Anterior cingulate cortex (tissue), 58 donors: ENCODE measurements at places on chromosomes 3 and 15.

DNA sequence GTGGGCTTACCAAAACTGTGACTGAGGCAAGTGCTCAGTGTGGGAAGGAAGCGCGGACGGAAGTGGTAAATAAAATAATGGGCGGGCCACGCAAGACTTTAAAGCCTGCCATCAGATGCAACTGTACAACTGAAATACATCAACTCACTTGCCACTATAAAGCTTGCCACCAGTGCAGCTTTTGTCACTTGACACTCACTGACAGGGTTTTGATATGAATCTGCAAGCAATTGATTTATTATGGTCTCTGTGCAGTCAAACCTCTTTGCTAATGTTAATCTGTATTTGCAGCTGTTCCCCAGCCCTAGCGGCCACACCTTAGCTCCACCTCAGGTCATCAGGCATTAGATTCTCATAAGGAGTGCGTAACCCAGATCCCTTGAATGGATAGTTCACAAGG lies 2.3 kb upstream of the GFM1 start:
- no peak for DNase-seq

GRCh38 chr3:196207833-196208607 lies 3.2 kb downstream of the ZDHHC19 start:
- DNase-seq = no peak

- DNase-seq = no peak
Measured at GRCh38 chr15:31271711-31272557, 54.7 kb upstream of the KLF13 start.

DNA sequence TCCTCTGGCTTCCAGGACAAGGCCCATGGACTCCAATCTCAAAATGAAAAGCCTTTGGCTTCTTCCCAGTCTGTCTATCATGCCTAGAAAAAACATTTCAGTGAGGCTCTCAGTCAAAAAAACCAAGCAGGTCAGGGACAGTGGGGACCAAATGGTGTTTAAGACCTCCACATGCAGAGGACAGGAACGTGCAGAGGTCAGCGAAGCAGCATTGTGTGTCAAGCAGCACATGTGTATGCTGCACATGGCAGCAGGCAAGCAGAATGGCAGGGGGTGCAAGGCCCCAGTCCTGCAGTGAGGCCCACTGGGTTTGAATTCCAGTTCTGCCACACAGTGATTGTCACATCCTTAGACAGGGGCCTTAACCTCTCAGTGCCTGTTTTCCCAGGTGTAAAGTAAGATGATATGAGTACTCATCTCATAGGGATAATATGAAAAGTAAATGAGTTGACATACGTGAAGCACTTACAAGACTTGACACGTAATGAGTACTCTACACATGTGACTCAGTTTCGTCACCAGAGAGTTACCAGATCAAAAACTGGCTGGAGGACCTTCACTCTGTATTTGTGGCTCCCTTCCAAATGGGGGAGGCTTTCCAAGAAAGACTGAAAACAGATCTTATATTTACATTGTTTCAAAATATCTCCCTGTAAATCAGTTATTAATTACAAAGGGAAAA lies 11.2 kb downstream of the STIMATE start:
- no peak for DNase-seq

GRCh38 chr15:66294157-66294931 lies 976 bp downstream of the DIS3L start:
- peak; percentile 7 for DNase-seq

DNA sequence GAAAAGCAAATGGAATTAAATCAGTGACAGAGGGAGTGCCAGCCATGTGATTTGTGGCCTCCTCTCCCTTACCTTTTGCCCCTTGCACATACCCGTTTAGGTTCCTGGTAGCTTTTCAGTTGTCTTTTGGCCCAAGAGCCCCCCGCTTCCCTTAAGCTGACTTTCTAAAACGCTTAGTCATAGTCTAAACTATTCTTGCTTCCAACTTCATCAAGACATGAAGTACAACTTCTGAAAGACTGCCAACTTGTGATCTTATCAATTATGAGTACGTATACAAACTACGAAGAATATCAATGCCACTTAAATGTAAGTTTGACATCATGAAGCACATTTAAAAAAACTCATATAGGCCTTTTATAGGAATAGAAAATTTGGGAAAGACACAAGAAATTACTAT lies 61.9 kb downstream of the EIF3J start:
- DNase-seq = no peak

- DNase-seq = peak; percentile 61
Measured at GRCh38 chr3:11155341-11156025, 1.2 kb downstream of the HRH1 start.

DNA sequence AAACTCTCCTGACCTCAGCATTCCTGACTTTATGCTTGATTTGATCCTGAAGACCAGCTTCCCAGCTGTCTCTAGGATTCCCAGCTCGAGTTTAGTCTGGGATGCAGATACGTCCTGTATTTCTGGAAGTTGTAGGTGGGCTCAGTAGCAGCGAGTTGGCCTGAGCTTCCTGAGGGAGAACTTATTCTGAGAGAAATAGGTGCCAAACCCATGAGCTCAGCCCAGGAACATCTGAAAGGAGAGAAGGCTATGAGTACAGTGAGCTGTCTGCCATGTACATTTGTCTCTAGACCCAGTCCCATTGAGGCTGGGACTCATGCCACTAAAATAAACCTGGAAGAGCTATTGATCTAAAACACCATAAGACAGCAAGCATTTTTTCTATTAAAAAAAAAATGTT lies 36.6 kb upstream of the SLC9A9 start:
- no peak for DNase-seq

GRCh38 chr15:81337713-81338157 lies 13.8 kb upstream of the STARD5 start:
- no peak for DNase-seq

- DNase-seq = no peak
Measured at GRCh38 chr3:77931255-77932009, 891.5 kb downstream of the ROBO2 start.

GRCh38 chr3:138429665-138430064 lies 4.8 kb upstream of the ESYT3 start:
- DNase-seq = no peak

DNA sequence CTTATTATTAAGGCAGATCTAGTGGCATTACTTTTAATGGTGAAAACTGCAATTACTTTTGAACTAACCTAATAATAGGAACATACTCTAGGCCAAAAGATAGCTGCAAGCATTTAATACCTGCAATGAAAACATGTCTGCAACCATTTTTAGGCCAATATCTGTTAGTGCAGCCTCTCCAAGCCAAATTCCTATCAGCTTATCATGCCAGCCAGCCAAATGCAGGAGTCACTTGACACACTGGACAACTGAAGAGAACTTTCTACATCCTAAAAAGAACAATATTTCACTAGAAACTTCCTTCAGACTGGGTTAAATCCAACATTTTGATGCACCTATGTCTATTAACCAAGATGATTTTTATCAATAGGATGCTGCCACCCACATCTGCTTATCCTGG lies 33.8 kb downstream of the CCDC54 start:
- no peak for DNase-seq

GRCh38 chr3:122754929-122755328 lies 38.7 kb downstream of the HSPBAP1 start:
- DNase-seq = no peak

DNA sequence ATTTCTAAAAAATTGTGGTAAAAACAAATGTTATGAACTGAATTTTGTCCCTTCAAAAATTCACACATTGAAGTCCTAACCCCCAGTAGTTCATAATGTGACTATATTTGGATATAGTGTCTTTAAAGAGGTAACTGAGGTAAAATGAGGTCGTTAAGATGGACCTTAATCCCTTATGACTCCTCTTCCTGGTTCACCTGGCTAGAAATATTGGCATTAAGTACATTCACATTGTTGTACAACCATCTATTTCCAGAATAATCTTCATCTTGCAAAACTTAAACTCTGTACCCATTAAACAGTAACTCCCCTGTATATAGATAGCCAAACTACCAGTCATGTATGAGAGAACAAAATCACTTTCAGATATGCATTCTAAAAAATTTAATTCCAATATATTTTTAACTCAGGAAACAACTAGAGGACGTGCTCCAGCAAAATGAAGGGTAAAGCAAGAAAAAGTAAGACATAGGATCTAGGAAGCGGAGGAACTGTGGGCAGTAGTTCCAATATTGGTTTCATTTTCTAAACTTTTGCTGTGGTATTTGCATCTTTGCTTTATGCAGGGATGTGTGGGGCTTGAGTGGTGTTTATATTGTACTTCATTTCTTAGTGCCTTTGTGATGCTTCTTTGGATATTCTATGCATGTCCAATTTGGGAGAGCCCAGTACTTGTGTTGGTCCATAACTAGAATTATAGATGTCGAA lies 36.7 kb upstream of the IL20RB start:
- DNase-seq = no peak

DNA sequence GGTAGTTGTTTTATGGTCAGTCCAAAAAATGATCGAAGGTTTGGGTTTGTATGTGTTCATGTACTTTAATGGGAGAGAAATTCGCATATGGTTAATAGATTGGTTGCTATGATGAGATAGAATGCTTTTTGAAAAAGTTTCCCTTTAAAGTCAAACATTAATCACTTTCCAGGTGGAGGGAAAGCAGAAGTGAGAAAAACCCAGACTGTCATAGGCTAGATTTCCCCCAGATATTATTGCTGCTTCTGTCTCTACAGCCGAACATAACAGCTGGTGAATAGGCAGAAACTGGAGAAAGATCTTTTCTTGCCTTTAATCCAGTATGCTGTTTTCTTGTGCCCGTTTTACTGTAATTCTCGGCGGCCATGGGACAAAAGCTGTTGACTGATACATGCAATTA lies 287.6 kb downstream of the SOX2 start:
- no peak for DNase-seq

GRCh38 chr3:182609575-182610156 lies 183.6 kb upstream of the ATP11B start:
- no peak for DNase-seq

GRCh38 chr15:57527382-57528091 lies 64.2 kb upstream of the MYZAP start:
- DNase-seq = peak; percentile 8

DNA sequence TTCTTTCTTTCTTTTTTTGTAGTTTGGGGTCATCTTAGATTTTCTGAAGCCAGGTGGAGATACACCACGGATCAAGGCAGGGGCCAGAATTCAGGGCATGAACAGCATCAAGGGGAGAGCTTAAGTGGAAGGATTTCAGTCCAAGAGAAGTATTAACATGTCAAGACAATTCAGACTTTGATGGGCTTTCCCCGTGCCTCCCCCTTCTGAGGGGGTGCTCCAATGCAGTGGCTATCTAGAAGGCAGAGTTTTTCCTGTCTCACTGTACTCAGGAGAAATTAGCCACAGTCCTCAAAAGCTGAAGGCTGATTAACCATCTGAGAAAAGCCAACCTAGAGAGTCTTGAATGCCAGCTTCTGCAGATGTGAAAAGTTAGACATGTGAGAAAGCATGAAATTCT lies 127.3 kb downstream of the TGFBR2 start:
- DNase-seq = no peak

- DNase-seq = no peak
Measured at GRCh38 chr3:4494895-4495264, 1.7 kb downstream of the ITPR1 start.

DNA sequence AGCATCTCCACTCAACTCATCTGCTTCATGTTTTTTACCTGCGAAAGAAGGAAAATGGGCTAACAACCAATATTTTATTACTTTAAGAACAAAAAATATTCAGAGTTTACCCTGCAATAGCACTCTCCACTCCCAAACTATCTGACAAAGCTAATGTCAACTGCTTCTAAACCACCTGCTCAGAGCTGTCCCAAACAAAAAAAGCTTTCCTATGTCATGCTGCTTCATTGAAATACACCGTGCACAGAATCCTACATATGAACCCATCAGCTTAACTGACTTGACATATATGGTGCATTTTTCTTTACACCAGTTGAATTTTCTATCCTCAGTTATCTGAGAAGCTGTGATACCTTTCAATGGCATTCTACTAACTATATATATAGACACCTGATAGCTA lies 16.5 kb downstream of the SLTM start:
- DNase-seq = no peak

- no peak for DNase-seq
Measured at GRCh38 chr15:57320631-57321220, 55.6 kb upstream of the CGNL1 start.

GRCh38 chr3:79016587-79017376 lies 751.0 kb downstream of the ROBO1 start:
- no peak for DNase-seq

DNA sequence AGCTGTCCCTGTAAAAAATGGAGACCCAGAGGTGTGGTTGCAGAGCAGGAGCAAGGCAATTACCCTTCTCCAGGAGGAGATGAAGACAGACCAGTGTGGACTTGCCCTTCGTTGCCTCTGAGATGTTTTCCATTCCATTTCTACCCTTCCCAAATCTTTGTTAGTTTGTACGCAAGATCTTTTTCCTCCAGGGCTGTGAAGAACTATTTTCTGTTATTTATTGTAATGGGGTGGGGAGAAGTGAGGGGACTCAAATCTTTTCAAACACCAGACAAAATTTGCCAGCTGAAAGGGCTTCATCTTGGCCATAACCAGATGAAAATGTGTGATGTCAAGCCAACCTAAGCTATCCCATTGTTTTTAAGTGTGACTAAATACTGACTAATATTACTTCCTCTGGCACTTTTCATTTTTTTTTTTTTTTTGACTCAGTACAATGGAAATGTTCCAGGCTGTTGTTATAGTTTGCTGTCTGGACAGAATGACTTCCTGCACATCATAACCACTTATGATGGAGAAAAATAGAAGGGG lies 271.3 kb upstream of the TPRG1 start:
- DNase-seq = no peak
